ENCODE measurements at places on chromosomes 3 and 15.

DNA sequence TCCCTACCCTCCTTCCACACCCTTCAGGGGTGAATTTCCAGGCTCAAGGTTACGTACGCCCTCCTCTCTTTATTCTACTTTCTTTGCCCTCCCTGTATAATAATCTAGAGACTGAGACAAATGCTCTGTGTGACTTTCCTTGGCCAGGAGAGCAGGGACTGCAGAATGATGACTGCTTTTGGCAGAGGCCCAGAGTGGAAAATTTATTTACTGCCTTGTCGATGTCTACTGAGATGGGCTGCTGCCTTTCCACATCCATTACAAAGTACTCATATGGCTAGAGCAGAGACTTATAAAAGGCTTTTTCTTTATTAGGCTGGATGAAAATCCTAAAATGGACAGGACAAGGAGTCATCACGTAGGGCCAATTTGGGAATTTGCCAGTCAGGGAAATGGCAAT, 576.2 kb downstream of the TUSC7 start:
- DNase-seq, result no peak

- DNase-seq, result peak; percentile 25
Measured at GRCh38 chr3:195060531-195061291, 210.2 kb downstream of the XXYLT1 start.

- DNase-seq, result no peak
Measured at GRCh38 chr3:56887402-56888025, 85.8 kb upstream of the ARHGEF3 start.

- no peak for DNase-seq
Measured at GRCh38 chr3:37871858-37872257, 10.2 kb downstream of the CTDSPL start.

GRCh38 chr3:135213822-135214221, 418.8 kb downstream of the EPHB1 start:
- DNase-seq, result no peak

DNA sequence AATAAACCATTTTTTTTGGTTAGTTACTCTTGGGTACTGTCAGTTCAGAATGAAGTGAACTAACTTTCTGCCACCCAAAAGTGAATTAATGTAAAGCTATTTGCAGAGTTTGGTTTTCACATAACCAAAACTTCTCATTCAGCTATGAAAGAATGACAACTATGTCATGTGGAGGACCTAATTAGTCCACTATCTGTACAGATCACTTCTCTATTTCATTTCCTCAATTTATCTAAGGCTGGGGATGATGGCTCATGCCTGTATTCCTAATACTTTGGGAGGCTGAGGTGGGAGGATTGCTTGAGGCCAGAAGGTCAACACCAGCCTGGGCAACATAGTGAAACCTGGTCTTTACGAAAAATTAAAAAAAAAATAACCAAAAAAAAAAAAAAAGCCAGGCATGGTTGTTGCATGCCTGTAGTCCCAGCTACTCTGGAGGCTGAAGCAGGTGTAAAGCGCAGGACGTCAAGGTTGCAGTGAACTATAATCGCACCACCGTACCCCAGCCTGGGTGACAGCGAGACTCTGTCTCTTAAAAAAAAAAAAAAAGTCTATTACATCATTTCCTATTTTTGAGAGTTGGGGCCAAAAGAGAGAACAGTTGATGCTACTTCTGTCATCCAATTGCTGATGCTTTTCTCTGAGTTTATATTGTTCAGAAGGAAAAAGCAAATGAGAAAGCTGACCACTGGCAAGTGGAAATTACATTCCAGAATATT, 8.7 kb downstream of the HYPK start:
- DNase-seq, result no peak

GRCh38 chr3:5095886-5096285, 26.2 kb upstream of the ARL8B start:
- peak; percentile 76 for DNase-seq

DNA sequence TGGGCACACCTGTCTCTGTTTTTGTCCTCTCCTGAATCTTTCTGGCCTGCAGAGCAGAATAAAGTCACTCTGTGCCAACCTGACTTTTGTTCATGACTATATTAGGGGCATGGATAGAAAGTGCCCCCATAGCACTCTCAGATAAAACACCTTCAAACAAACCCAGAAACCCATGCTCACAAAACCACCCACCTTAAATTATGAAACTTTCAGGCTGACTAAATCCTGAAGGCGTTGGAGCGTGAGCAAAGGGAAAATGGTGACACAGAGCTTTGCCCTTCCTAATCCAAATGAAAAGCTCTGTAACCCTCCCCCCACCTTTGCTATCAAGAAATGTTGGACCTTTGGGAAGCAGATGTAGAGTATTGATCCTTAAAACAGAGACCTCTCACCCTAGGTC, 138.9 kb downstream of the IGF1R start:
- no peak for DNase-seq

- no peak for DNase-seq
Measured at GRCh38 chr3:190855151-190855550, 7.3 kb downstream of the GMNC start.

DNA sequence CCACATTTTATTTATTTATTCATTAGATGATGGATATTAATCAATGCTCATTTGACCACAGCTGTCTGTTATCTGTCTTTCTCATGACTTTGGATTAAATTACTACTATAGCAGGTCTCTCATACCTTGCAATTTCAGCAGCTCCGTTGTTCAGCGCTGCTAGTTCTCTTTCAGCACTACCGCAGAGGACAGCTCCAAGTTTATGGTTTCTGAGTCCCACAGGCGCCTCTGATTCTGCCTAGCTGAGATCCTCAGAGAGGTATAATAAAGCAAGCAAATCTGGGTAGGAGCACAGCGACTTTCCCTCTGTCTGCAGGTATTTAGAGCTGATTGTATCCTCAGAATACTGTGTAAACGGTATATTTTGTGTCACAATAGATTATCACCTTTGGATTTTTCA, 204.9 kb downstream of the CNTN4 start:
- no peak for DNase-seq

DNA sequence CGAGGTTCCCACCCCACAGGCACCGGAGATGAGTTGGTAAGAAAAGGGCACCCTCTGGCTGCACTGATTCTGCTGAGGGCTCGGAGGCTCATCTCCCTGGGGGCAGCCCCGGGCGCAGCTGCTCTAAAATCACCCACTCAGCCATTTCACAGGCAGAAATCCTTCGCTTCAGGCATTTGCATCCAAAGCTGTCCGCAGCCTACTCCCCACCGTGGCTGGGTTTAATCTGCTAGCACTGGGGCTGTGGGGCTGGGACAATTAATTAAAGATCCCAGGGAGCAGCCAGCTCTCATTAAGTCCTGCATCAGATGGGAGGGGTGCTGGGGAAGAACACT, 104.3 kb upstream of the PRR20G start:
- no peak for DNase-seq

DNA sequence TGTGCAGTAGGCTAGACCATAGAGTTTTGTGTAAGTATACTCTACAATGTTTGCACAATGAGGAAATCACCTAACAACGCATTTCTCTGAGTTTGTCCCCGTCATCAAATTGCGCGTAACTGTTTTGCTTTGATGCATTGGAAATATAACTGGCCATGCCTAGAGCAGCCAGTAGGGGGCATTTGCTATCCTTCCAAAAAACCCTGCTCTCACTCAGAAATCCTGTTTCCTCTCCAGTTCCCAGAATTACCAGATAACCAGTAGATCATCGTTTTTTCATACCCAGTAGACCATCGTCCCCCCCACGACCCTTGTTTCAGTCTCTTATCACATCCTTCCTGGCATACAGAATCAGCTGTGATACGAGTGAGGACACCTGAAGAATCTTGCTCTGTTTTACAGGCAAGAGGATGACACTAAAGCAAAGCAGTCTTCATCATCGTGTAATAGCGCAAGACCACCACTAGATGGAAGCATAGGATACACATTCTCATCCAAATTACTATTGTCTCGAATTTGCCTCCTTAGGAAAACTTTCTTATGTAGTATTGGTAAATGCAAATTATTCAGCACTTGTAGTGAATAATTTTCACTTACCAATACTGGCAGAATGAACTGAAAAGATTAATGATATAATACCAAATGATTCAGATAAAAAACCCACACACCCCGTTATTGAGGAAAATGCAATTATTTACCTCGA, 4.4 kb upstream of the GABRR3 start:
- DNase-seq, result peak; percentile 83

DNA sequence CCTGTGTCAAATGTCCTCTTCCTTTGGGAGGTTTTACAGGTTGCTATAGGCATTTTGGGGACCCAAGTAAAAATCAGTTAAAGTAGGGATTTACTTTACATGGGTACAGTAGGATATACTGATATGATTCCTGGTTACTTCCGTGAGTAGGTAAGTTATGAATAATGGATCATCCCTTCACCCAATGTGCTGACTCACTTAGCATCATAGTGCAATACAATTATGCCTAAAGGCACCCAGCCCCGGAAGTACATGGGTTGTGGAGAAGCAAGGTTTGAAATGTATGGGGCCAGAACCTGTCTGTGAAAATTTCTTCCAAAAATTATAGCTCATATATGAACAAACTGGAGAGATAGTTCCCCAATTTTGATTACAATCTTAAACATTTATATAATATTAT, 64.0 kb downstream of the GLB1 start:
- no peak for DNase-seq

- no peak for DNase-seq
Measured at GRCh38 chr3:128112357-128112968, 11.1 kb downstream of the RUVBL1 start.

GRCh38 chr3:117454908-117455307, 745.3 kb downstream of the TUSC7 start:
- no peak for DNase-seq

DNA sequence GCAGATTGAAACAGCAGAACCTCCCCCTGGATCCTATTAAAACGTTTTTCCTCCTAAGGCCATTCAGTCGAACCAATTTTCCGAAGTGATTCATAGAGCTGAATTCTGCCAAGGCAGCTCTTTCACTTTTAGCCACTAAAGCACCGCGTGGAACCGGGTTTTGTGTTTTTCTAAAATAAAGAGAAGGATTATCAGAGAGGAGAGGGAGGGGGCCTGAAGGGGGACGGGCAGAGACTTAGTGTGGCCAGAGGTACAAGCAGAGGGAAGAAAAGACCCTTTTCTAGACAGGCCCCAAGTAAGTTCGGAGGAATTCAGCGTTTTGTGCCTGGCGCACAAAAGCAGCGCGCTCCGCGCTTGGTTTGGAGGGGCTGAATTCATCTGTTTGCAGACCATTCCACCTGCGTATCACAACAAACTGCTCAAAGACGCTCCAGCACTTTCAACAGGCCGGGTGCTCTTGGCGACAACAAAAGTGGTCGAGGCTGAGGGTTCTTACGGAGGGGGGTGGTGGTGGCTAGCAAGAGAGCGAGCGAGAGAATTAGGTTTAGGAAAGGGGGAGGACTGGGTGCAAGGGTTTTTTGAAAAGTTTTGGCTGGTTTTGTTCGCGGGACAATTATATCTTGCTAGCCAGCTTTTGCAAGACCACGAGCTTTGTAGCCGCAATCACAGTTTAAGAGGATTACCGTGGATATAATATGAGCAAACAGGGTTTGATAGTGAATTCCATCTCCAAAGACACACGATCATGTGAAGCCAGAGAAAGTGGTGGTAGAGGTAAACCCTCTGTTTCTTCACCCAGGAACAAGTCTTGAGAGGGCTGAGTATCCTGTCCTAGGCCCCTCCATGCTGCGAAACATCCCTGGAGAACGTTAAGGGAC, 1.2 kb upstream of the FEZF2 start:
- no peak for DNase-seq

- DNase-seq, result no peak
Measured at GRCh38 chr3:187925326-187925725, 180.1 kb upstream of the BCL6 start.

- no peak for DNase-seq
Measured at GRCh38 chr3:29410660-29411405, 130.0 kb downstream of the RBMS3 start.

GRCh38 chr3:146170591-146170990, 9.6 kb upstream of the PLOD2 start:
- no peak for DNase-seq

GRCh38 chr15:74322558-74323180, 44.8 kb downstream of the CYP11A1 start:
- peak; percentile 60 for DNase-seq

- no peak for DNase-seq
Measured at GRCh38 chr15:79989682-79990081, 18.7 kb upstream of the BCL2A1 start.

DNA sequence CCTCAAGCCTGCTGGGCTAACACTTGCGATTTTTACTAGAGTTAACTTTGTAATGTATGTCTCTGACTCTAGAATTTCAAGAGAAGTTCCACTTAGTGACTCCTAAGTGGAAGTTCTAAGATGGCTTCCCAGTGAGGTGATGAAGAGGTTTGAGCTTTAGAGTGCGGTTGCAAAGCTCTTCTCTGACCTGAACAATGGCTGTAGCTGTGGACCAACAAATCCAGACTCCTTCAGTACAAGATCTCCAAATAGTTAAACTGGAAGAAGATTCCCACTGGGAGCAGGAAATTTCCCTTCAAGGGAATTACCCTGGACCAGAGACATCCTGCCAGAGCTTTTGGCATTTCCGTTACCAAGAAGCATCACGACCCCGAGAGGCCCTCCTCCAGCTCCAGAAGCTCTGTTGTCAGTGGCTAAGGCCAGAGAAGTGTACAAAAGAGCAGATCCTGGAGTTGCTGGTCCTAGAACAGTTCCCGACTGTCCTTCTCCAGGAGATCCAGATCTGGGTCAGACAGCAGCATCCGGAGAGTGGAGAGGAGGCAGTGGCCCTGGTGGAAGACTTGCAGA, 22.3 kb downstream of the WDR73 start:
- DNase-seq, result no peak

DNA sequence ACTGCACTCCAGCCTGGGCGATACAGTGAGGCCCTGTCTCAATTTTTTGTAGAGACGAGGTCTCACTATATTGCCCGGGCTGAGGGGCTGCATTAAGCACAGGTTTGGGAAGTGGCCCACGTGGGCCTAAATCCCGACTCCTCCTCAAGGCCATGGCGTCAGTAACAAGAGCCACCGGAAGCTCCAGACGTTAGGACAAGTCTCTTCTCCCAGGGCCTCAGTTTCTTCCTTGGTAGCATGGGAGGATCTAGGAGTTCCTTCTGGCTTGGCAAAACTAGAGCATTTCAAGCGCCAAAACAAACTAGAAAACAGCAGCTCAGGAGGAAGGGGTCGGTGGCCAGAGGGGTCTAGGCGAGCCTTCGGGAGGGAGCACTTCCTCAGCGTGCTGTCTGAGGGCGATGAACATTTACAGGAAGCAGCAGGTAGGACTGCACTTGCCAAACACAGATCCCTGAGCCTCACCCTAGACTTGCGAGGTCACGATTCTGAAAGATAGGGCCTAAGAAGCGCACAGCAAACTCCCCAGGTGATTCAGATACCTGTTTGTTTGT, 536 bp downstream of the SNAPC5 start:
- DNase-seq, result no peak

DNA sequence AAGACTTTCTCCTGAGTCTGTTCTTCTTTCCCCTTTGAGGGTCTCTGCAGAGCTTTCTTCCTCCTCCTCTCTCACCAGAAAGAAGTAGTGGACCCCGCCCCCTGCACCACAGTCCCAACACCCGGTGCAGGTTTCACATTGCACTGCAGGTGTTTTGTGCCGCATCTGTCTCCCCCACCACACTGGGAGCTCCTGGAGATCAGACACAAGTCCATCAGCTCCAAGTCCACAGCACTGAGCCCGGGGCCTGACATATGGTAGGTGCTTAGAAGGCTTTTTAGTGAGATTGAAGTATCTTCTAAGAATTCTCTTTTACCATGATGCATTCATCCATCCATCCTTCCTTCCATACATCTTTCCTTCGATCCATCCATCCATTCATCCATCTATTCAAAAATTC, 9.8 kb downstream of the STRA6 start:
- no peak for DNase-seq

- DNase-seq, result no peak
Measured at GRCh38 chr3:125087768-125088391, 32.1 kb upstream of the HEG1 start.

- no peak for DNase-seq
Measured at GRCh38 chr3:51337666-51338065, 47.4 kb upstream of the MANF start.
